ENCODE measurements at places on chromosomes 3 and 15. TPM values are rescaled to one million over a fixed set of nuclear protein-coding genes. Genes with fewer than 3 reads are reported as not detected.

MED12L gene
- 0.67 TPM for total RNA-seq

HMCES gene
- total RNA-seq = 42.7 TPM

GP5 gene
- total RNA-seq = not detected

SAMD7 gene
- not detected for total RNA-seq

MKRN3 gene
- 0.38 TPM for total RNA-seq

CYP19A1 gene
- total RNA-seq = 0.19 TPM

POLR2M gene
- 47.1 TPM for total RNA-seq

SLC22A13 gene
- total RNA-seq = not detected

ATP13A4 gene
- 0.11 TPM for total RNA-seq

NTRK3 gene
- 3.2 TPM for total RNA-seq

ARNT2 gene
- 3.3 TPM for total RNA-seq

TMCO5A gene
- not detected for total RNA-seq

PPP2R3A gene
- total RNA-seq = 98.1 TPM

ZPLD1 gene
- total RNA-seq = not detected

SLC6A11 gene
- total RNA-seq = not detected

MUC4 gene
- total RNA-seq = not detected

HAPLN3 gene
- total RNA-seq = 2.0 TPM

OR5K2 gene
- total RNA-seq = not detected

LCTL gene
- not detected for total RNA-seq

AADACL2 gene
- not detected for total RNA-seq

PRR23B gene
- total RNA-seq = not detected

GLDN gene
- 9.1 TPM for total RNA-seq

ALDH1L1 gene
- total RNA-seq = 21.5 TPM

RBP2 gene
- not detected for total RNA-seq

ISLR2 gene
- 2.7 TPM for total RNA-seq

ZMYND10 gene
- total RNA-seq = not detected

ENTPD3 gene
- total RNA-seq = 0.30 TPM

Measured in Right ventricle myocardium superior (tissue), 1 donor.